ENCODE measurements at places on chromosomes 5 and 9.

DNA sequence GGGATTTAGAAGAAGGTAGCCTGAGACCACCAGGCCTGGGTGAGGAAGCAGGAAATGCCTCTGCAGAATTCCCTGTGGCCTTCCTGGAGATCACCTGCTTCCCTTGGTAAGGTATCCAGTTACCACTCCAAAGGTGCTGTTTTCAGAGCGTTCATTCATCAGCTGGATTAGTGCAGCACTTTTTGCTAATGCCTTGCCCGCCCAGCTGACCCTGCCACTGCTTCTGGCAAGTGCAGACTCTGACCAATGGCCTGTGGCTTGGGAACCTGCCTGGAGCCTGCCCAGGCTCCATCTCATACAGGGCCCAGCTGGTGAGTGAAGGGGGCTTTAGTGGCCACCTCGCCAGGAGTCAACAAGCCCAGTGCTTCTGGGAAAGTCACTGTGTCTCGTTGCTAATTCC lies 48.6 kb downstream of the FOXI1 start:
- peaks cover 16% of the 10 kb centered on the region for H3K4me1 ChIP-seq
- no peak overlapping the region for H3K27ac ChIP-seq
- H3K27me3 ChIP-seq, result no peaks in the 10 kb centered on the region
- DNase-seq, result no peak
- no peaks in the 10 kb centered on the region for H3K36me3 ChIP-seq
- no peak overlapping the region for H3K4me3 ChIP-seq

- no peak overlapping the region for H3K27ac ChIP-seq
- H3K36me3 ChIP-seq, result no peaks in the 10 kb centered on the region
- no peak for DNase-seq
Observed at GRCh38 chr5:97559827-97560598, 377.0 kb upstream of the RIOK2 start.

GRCh38 chr5:66987949-66988838 lies 208.4 kb downstream of the CD180 start:
- H3K27ac ChIP-seq, result no peak overlapping the region
- no peak overlapping the region for H3K4me3 ChIP-seq
- H3K27me3 ChIP-seq, result no peaks in the 10 kb centered on the region
- peak; percentile 61 for DNase-seq
- H3K4me1 ChIP-seq, result peaks cover 2% of the 10 kb centered on the region
- no peaks in the 10 kb centered on the region for H3K36me3 ChIP-seq

DNA sequence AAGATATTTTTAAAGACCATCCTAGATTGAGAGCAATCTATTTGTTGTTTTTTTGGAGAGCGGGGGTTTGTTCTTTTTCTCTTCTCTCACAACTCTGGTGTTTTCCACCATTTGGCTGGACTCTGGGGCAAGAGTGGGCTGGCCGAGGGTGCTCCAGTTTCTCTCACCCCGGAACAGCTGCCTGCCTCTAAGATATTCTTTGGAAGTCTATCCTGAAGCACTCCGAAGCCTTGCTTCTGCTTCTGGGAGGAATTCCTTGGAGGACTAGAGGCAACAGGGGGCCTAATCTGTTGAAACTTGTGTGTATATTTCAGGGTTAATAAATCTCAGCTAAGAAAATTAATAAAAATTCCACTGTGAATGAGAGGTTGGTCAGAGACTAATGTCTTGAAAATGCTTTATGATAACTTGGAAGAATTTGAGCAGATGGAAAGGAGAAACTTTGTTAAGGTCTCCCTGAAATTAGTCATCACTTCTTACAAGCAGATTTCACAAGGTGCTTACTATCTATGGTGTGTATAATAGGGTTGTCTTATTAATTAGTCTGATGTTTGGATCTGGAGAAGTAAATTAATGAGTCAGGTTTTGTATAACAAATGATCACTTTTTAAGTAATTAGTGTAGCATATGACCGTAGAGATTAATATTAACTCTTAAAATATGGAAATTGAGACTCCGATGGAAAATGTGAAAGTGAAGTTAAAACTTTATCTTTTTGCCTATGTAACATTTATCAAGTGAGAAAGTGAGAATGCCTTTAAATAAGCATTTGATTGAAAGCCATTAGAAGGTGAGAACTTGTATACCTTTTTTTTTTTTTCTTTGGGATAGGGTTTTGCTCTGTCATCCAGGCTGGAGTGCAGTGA lies 4.0 kb downstream of the MAN2A1 start:
- no peaks in the 10 kb centered on the region for H3K27me3 ChIP-seq
- no peaks in the 10 kb centered on the region for H3K36me3 ChIP-seq
- peaks cover 37% of the 10 kb centered on the region for H3K4me1 ChIP-seq
- peak; percentile 4 for DNase-seq
- H3K27ac ChIP-seq, result 0 out of 2 replicates have a peak overlapping the region, but pooled peaks have one; percentile 20
- no peak overlapping the region for H3K4me3 ChIP-seq

GRCh38 chr9:91899594-91899993 lies 50.4 kb downstream of the ROR2 start:
- no peaks in the 10 kb centered on the region for H3K4me1 ChIP-seq
- no peak for DNase-seq
- H3K27ac ChIP-seq, result no peak overlapping the region
- no peak overlapping the region for H3K4me3 ChIP-seq

DNA sequence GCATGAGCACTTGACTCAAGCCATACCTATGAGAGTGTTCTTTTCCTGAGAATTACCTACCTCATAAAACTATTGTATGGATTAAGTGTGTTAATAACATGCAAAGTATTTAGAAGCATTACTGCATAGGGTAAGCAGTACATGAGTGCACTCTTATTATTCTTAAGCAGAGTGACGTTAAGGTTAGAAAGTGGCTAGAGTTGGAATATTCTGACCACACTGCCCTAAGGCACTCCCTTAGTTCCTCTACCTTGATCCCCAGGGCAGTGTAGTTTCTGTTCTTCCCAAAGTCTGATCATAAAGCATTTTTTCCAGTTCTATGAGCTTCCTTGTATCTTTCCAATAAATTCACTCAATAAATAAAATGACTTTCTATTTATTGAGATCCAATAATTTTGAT lies 189.2 kb downstream of the PCSK1 start:
- no peak for DNase-seq
- H3K4me1 ChIP-seq, result peaks cover 18% of the 10 kb centered on the region
- H3K4me3 ChIP-seq, result no peak overlapping the region

DNA sequence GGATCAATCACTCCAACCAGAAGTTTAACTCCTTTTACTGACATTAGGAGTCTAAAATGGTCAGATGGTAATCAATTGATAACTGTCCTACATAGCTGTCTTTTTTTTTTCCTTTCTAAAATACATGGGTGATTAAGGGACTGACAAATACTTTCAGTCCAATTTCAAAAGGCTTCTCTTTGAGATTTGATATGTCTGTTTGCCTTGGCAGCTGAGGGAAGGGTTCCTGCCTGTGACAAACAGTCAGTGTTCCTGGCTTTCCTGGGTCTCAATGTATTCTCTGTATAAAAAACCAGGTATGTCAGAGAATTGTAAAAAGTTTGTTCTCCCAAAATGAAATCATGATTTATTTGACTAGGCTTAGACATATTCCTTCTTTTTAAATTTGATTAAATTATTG lies 84.5 kb downstream of the MEGF10 start:
- no peak overlapping the region for H3K27ac ChIP-seq
- peaks cover 35% of the 10 kb centered on the region for H3K27me3 ChIP-seq
- H3K36me3 ChIP-seq, result no peaks in the 10 kb centered on the region
- DNase-seq, result no peak
- no peaks in the 10 kb centered on the region for H3K4me1 ChIP-seq
- no peak overlapping the region for H3K4me3 ChIP-seq

DNA sequence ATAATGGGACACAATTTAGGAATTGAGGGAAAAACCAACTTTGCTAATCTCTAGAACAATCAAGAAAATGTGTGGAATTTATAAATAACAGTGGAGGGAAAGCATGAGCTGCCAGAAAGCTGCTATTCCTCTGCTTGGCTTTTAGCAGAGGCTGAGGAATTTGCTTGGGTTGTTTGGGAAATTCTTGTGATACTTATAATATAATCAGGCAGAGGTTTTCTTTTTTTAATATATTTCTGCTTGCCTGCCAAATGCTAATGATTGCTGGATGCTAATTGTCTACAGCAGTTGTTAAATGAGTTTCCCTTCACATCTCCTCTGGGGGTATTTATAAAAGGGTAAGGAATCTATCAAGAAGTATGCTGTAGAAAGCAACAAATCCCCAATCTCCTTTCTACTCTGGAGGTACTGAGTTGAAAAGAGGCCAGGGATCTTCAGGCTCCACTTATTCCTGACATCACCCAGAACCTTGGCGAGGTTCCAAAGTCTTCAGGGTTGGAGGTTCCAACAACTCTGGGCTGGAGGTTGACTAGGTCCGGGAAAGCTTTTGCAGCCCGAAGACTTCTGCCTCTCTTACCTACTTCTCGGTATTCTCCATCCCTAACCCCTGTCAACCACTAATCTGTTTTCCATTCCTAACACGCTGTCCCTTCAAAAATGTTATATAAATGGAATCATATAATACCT lies 60.4 kb upstream of the TMED7 start:
- peaks cover 16% of the 10 kb centered on the region for H3K27me3 ChIP-seq
- DNase-seq, result no peak

DNA sequence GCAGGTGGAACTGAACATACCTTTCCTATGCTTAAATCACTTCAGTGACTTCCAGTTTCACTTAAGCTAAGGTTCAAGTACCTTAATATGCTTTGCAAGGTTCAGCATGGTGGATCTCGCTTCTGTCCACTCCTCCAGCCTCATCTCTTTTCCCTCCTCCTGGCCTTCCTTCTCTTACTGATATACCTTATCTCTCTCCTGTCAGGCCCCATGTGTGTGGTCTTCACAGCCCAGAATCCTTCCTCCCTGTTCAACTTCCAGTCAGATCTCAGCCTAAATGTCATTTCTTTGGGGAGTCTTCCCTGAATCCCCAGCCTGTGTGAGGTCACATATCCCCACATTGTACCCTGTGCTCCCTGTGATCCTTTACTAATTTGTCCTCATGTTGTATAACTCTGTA lies 87.7 kb downstream of the ANGPTL2 start:
- H3K4me1 ChIP-seq, result no peaks in the 10 kb centered on the region
- no peaks in the 10 kb centered on the region for H3K27me3 ChIP-seq
- H3K4me3 ChIP-seq, result no peak overlapping the region
- no peak overlapping the region for H3K27ac ChIP-seq
- DNase-seq, result no peak

DNA sequence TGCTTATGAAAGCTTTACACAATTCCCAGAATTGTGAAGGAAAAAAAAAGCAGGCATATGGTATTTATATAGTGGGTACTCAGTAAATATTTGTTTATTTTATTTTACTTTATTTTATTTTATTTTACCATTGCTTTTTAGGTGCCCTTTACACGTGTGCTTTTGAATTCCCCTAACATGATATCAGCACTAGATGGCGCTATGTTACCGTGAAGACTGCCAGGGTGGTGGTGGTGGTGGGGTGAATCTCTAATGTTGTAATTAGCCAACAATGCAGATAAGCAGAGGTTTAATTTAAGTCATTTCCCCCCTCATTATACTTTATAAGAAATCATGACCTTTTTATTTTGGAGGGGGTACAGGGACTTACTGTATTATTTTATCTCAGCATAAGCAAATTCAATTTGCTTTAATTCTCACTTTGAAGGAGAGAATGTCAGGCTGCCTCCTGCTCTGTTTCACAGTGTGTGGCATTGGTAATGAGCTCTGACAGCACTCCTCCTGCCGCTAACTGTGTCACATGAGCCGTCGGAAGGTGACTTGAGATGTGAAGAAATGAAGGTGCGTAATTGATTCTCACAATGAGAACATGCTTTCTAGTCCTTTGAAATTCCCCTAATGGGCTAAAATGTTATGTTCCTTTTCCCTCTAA lies 165.6 kb downstream of the YTHDC2 start:
- H3K27ac ChIP-seq, result no peak overlapping the region
- peaks cover 7% of the 10 kb centered on the region for H3K27me3 ChIP-seq
- no peak overlapping the region for H3K4me3 ChIP-seq
- H3K4me1 ChIP-seq, result no peaks in the 10 kb centered on the region

DNA sequence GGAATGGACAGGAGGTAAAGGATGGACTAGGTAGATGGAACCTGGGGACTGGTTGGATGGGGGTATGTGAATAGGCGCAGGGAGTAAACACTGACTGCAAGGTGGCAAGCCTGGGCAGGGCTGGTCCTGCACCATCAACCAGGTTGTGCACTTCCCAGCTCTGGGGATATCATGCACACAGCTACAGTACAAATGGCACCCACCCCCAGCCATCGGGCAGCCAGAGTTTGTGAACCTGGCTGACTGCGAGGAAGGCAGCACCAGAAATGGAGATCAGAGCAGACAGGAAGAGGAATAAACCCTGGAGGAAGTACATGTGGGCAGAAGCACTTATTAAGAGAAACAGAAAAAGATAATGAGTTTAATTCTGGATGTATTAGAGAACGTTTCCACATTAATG lies 229.1 kb downstream of the ESM1 start:
- H3K36me3 ChIP-seq, result no peaks in the 10 kb centered on the region
- H3K27ac ChIP-seq, result no peak overlapping the region
- H3K4me1 ChIP-seq, result peaks cover 4% of the 10 kb centered on the region
- H3K4me3 ChIP-seq, result no peak overlapping the region
- no peak for DNase-seq

DNA sequence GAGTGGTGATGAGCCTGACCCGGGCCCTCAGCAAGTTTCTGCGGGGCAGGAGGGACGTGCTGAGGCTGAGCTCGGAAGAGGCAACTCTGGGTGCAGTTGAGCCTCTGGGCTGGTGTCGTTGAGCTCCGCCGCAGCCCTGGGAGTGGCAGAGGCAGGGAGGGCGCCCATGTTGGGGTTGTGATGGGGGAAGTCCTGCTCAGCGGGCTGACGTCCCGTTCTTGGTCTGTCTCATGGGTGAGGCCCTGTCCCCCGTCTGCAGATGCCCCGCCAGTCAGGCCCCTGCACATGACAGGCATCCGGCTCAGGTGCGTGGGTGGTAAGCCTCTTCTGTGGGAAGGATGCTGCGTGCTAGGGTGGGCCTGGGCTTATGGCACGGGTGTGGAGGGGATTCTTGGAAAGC lies 64.3 kb downstream of the RXRA start:
- no peak overlapping the region for H3K4me3 ChIP-seq
- H3K27me3 ChIP-seq, result no peaks in the 10 kb centered on the region
- H3K36me3 ChIP-seq, result no peaks in the 10 kb centered on the region
- no peak overlapping the region for H3K27ac ChIP-seq

DNA sequence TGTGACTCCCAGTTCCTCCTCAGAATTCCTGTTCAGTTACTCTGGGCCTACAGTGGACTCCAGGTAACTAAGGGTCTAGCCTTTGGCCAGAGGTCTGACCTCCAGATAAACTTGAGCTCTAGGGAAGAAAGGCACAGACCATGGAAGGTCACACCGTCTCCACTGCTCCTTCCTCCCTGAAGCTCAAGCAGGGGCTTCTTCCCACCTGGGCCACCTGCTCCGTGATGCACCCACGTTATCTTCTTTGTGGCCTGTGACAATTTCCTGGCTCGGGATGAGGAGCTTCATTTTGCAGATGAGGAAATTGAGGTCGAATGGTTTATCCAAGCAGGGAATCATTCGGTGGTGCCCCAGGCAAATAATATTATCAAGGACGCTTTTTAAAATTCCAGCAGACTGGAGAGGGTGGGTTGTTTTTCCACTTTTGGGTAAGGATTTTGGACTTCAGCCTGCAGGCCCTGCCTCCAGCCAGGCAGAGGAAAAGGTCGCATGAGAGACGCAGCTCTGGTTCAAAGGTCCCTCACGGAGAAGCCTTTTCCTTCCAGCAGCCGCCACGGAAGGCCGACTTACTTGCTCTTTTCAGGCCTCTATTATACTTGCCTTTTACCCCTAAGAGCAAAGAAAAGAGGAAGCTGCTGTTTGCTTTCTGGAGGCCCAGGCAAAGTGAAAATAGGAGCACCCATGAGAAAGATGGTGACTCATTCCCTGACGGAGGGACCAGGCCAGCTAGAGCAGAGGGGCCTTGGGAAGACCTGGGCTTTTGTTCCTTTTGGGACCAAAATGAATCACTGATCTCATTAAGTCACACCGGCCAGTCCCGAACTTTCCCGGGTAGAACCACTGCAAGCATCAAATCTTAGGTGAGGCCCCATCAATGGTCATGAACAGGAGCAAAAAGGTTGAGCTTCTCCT lies 22.8 kb upstream of the DUSP1 start:
- H3K4me3 ChIP-seq, result no peak overlapping the region
- no peaks in the 10 kb centered on the region for H3K36me3 ChIP-seq
- H3K4me1 ChIP-seq, result peaks cover 38% of the 10 kb centered on the region
- H3K27me3 ChIP-seq, result no peaks in the 10 kb centered on the region
- H3K27ac ChIP-seq, result peak overlapping the region; percentile 84

Data from PC-3 (cell line).